CD4-positive, alpha-beta T cell treated with Interleukin-17A for 4 hours (primary cell): ENCODE measurements at places on chromosomes 6 and 20.

GRCh38 chr20:2137552-2138201 lies 36.0 kb downstream of the STK35 start:
- no peak for DNase-seq

DNA sequence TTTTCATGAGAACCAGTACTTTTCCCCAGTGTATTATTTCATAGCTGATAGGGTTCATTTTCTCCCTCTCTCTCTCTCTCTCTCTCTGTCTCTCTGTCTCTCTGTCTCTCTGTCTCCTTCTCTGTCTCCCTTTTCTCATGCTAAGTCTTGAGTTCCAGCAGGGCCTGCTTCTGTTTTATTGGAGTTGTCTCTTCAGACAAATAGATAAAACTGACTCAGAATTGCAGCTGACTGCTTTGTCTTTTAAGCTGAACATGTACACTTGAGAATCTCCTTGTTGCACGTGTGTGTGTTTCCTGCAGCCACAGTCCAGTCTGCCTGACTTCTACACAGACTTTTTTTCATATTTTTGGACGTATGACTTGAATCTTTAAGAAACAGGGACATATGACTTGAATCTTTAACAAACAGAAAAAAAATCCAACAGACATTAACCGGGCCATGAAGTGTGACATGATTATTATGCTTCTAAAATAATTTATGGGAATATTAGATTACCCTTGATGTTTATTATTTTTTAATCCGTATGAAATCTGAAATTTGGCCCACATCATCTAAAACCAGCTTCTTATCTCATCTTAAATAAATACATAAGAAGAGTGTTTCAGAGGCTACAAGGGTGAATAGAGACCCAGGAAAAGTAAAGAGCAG lies 71.5 kb downstream of the JAG1 start:
- no peak for DNase-seq

DNA sequence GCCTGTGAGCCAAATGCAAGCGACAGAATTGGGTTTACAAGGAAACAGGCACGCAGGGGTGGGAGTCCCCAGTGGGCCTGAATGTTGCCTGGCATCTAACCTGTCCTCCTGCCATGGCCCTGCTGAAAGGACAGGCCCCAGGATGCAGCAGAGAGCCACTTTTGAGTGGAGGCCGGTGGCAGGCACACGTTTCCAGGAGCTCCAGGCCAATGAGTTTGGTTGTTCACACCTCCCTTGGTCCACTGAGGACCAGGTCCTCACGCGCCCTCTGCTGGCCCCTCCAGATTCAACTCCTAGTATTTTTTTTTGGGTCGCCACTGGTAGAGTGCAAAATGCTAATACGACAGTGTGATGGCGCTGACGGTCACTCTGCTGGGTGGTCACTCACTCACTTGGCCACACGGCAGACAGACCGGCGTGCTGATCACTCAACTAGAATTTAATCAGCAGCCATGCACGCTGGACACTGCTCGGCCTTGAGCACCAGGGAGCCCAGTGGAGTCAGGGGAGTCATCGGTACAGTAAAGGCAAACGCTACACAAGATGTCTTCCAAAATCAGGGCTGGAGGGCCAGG lies 81.7 kb upstream of the NFATC2 start:
- peak; percentile 70 for DNase-seq

DNA sequence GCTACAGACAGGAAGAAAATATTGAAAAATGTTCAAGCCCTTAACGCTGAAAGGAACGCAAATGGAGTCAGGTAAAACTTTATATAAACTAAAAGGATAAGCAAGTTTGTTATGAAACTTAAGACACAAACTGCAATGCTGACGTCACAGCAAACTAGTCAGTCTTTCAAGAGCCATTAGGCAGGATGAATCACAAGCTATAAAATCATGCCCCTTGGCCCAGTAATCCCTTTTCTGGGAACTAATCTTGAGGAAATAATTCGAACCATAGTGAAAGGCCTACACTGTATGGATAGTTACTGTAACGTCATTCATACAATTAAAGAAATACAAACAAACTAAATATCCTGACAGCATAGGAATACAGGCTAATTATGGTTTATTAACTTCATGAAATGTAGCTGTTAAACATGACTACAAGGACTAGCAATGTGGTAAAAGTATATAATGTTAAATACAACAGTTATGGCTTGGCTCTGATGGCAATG lies 42.7 kb upstream of the HINT3 start:
- no peak for DNase-seq

DNA sequence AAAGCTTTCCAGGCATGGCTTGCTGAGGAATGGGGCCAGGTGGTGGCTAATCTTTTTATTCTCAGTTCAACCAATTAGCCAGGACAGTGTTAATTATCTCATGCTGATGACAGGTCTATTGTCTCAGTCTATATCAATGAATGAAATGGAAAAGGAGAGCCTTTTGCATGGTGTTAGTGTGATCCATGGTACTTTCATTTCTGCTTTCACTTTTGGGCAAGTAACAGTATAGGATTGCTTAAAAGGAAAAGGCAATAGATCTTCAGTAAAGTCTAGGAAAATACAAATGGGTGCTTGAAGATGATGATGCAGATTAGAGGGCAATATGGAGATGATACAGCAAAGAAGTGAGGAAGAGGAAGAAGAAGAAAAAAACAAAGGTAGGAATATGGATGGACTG lies 430.3 kb downstream of the TFAP2A start:
- DNase-seq = no peak

- no peak for DNase-seq
Observed at GRCh38 chr6:116175344-116175743, 49.4 kb upstream of the COL10A1 start.

- DNase-seq = peak; percentile 12
Observed at GRCh38 chr6:87832025-87832825, 130.2 kb upstream of the AKIRIN2 start.
